Epithelial cell of esophagus (primary cell): ENCODE measurements at places on chromosomes 11 and 22.
A peak's percentile ranks its signal among the peaks of the same experiment; 100 is the strongest.

DNA sequence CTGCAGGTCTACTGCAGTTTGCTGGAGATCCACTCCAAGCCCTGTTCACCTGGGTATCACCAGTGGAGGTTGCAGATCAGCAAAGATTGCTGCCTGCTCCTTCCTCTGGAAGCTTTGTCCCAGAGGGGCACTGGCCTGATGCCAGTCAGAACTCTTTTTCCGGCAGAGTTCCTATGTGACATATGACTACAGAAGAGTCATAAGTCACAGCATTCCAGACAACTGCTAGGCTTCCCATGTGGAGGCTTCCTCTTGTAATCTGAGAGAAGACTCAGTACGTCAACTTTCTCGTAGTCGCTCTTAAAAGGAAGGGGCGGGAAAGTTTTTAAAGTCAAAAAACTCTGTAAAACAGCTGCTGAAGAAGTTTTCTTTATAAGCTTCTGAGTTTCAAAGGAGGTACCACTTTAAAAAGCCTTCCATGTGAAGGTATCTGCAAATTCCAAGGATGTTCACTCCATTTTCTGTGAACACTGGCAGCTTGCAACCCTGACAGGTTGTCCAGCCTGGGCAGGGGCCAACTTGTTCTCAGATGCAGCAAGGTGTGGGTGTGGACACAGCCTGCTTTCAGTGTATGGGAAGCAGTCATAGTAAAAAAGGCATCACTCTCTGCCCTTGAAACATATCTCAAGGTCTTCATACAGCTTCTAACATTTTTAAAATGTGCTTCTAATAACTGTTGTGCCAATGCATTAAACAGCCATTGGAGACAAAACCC is 97.8 kb downstream of the ME3 start:
- peak; percentile 50 for DNase-seq

- no peak for DNase-seq
These were observed 10.2 kb downstream of the C11orf96 start for GRCh38 chr11:43952401-43953342.

DNA sequence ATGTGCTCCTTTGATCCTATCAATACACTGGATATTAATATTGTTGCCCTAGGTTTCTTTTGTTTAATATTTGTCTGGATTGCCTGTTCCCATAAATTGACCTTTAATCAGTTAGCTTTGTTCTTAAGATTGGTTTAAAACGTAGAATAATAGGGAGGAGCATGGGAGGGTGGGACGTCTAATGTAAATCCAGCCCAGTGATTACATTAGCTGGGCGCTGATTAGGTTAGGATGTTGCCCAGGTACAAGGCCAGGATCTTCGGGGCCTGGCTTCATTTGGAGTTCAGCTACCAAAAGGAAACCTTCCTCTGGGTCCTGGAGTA is at the start of gene SRSF8:
Gene SRSF8, plus strand, starts transcription at position 204 of the 323 bp plus-strand sequence. CDS start 308 bp downstream, outside the sequence.
- DNase-seq: no peak

DNA sequence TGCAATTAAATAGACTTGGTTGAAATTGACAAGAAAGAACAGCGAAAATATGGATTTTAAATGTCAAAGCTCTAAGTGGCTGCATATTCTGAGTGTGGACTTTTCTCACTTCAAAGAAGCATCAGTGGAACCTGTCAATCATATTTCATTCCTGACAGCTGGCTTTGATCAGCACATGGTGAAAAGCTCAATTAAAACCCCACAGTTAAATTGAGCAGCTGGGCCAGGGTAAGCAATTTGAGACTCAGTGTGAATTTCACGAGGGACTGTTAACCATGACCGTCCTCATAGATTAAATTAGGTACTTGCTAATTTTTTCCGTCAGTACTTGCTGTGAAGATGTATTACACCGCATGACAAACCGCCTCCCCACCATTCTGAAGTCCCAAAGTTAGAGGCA is 11.0 kb upstream of the OR10D3 start:
- no peak for DNase-seq

GRCh38 chr22:32355760-32356159 is 1.9 kb upstream of the RFPL3 start:
- peak; percentile 38 for DNase-seq

GRCh38 chr11:75537740-75538139 is 12.0 kb upstream of the GDPD5 start:
- DNase-seq: no peak

DNA sequence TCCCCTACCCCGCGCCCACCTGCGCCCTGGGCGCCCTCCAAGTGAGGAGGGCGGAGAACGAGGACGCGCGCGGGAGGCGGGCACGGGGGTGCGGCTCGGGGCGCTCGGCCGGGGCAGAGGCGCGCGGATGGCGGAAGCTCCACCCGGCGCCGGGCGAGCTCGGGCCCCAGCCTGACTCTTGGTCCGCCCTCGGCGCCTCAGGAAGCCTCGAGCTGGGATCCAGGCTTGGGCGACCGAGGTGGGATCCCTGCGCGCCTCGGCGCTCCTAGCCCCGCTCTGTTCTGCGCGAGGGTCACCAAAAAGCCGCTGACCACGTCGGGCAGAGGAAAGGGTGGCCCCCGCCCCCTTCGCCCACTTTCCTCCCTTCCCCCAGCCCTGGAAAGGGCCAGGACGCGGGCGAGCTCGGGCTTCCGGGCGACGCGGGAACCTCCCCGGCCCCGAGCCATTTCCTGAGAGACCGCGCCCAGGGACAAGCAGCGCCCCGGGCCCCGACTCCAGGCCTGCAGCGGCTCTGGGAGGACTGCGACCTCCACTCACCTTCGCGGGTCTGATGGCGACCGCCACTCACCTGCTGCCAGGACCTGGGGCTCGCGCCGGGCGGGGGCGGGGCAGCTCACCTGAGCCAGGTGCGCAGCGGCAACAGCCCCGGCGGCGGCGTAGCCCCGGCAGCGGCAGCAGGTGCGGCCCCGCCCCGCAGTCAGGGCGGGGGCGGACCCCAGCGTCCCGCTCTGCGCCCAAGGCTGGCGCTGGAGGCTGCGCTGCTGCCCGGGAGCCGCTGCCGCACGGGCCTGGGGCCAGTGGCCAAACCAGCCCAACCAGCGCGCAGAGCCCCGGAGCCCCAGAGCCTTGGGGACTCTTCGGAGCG is 2.2 kb upstream of the SIGIRR start:
- peak; percentile 63 for DNase-seq

DNA sequence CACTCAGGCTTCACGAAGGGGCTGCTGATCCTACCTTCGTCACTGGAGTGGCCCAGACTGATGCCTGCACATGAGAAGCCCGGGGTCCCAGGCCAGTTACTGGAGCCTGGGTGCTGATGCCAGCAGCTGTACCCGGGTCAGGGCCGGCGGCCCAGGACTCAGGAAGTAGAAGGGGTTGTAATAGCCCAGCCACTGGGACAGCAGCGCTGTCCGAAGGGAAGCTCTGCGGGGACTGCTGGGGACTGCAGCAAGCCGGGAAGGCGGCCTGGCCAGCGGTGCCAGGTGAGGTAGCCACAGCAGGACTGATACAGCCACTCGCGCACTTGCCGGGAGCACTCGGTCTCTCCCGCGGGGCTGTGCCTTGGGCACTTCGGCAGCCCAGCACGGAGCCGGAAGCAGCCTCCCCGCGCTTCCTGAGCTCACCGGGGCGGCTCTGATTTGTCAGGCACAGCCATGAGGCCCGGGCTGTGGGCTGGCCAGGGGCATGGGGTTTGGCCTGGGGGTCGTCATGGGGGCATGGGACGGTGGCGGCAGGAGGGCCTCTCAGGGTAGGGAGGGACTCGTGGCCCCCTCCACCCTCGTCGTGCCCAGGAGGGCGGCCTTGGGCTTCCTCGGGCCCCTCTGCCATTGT is 13.9 kb upstream of the OR8K1 start:
- DNase-seq: no peak

GRCh38 chr11:48095779-48096470 is 115.6 kb downstream of the PTPRJ start:
- DNase-seq: no peak

- peak; percentile 91 for DNase-seq
These were observed at the start of gene AMOTL1 for GRCh38 chr11:94767701-94768601. Gene AMOTL1 (plus strand): TSS chr11:94768356. CDS start chr11:94768512, 156 bp downstream.
